LoVo (cell line): ENCODE measurements at places on chromosomes 2 and 18.
A peak's percentile ranks its signal among the peaks of the same experiment; 100 is the strongest.

GRCh38 chr18:76449111-76449453, 46.0 kb downstream of the ZNF516 start:
- DNase-seq, result no peak

DNA sequence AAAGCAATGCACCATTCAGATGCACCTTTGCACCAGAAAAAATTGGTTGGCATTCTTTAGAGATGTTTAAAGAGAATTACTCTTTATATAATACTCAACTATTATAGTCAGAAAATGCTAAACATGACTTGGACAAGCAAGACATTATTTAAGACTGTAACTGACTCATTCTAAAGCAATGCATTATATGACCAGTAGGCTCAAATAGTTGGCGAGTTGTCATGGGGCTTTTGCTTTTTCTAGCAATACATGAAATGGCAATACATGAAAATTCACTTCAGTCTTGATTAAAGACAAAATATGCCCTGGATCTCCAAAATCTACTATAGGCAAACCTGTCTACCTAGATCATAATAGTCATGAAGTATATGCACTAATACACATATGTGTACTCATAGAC, 216.9 kb upstream of the VWC2L start:
- DNase-seq, result no peak

- no peak for DNase-seq
These were observed 24.5 kb downstream of the SRBD1 start for GRCh38 chr2:45586600-45586999.

DNA sequence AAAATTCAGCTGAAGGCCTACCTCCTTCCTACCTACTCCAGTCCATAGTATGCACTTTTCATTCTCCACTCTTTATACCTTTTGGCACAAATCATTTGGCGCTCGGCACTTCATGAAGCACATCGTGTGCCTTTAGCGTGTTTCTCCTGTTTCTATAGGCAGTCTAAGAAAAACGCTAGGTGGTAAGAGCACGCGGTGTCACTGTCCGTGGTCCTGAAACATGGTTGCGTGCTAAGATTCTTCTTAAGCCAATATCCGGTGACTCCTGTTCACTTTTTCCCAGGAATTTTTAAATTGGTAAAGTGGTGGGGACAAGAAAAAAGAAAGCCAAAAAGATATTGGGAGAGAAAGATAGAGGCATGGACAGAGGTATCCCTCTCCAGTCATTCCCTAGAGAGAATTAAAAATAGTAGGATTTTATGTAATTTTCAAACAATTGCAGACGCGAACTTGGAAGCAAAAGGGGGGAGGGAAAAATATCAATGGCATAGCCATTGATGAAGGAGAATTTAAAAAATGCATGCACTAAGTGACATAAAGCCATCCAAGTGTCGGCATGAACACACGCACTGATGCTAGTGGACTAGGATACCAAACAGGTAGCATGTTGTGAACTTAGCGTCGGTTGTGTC, 1.4 kb upstream of the CTNNA2 start:
- DNase-seq, result peak; percentile 46

GRCh38 chr2:13581471-13581870, 864.7 kb downstream of the TRIB2 start:
- no peak for DNase-seq

DNA sequence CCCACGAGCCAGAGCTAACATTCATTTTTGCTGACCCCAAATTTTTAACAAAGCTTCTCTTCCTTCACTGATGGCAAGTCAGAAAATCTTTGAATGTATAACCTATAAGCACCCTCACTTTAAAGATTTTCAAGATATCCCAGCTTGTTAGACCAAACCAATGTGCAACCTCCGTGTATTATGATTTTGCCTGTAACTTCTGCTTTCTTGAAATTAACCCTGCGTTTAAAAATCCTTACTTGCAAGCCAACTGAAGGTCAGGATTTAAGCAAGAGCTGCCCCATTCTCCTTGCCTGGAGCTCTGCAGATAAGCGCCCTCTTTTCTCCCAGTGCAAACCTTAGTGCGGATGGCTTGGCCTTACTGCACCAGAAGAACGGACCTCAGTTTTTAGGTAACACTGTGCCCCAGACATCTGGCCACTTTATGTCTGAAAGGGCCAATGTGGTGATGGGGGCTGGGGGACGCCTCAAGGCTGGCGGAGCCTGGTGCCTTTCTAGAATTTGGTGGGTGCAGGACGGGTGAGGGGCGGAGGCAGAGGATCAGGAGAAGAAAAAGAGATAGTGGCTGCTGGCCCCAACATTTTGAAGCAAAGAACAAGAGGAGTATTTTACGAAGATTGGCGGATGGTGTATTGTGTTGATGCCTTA, 805 bp upstream of the TNFRSF11A start:
- DNase-seq, result no peak

DNA sequence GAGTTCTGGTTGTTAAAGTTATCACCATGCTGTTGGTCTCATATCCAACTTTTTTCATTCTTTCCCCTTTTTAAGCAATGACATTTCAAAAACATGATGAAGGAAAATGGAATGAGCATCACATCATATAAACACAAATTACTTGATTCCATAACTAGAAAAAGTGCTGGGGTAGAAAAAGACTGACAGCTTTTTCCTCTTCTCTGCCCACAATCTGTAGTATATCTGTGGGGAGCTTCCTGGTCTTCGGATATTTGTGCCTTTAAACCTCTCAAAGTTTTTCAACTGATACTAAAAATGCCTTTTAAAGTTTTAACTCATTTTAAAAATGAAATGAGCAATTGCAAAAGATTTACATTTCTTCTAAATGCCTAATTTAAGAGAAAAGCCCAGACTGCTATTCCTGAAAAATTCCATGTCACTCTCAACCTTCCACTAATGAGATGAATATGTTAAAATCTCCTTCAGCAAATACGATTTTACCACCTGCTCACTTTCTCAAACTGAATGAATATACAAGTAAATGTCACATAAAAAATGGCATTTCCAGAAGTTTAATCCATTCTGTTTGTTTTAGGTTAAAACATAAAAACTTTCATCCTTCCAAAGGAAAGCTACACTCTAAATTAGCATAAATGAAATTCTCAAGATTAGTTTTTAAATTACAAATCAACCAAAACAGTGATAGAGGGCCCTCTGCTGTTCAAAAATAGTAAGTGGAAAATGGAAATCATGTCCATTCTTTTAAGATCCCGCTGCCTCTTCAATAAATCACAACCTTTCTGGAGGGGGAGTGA, 2.1 kb downstream of the DNAH7 start:
- peak; percentile 22 for DNase-seq

DNA sequence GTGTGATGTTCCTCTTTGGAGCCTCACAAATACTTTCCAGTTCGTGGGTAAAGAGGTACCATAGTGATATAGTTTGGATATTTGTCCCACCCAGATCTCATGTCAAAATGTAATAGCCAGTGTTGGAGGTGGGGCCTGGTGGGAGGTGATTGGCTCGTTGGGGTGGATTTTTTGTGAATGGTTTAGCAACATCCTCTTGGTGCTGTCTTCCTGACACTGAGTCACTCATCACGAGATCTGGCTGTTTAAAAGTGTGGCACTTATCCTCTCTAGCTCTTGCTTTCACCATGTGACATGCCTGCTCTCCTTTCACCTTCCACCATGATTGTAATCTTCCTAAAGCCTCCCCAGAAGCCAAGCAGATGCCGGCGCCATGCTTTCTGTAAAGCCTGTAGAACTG, 3.0 kb upstream of the CCDC93 start:
- DNase-seq, result no peak

- DNase-seq, result no peak
These were observed 25.8 kb upstream of the SLC14A2 start for GRCh38 chr18:45589356-45590035.

DNA sequence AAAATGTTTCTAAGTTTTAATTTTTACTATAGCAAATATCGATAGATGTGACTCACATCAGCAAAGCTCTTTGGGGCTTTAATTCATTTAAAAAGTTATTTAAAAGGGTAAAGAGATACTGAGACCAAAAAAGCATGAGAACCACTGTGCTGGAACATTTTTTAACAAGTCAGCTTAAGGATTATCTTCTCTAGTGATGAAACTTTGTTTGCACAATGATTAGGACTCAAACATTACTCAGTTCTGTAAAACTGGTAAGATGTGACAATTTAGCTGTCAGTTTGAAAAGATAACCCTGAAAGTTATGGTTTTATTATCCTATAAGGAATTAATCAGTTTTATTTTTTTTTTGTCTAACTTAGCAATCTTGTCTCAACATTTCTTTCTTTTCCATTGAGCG, 301.4 kb downstream of the TSN start:
- DNase-seq, result no peak

DNA sequence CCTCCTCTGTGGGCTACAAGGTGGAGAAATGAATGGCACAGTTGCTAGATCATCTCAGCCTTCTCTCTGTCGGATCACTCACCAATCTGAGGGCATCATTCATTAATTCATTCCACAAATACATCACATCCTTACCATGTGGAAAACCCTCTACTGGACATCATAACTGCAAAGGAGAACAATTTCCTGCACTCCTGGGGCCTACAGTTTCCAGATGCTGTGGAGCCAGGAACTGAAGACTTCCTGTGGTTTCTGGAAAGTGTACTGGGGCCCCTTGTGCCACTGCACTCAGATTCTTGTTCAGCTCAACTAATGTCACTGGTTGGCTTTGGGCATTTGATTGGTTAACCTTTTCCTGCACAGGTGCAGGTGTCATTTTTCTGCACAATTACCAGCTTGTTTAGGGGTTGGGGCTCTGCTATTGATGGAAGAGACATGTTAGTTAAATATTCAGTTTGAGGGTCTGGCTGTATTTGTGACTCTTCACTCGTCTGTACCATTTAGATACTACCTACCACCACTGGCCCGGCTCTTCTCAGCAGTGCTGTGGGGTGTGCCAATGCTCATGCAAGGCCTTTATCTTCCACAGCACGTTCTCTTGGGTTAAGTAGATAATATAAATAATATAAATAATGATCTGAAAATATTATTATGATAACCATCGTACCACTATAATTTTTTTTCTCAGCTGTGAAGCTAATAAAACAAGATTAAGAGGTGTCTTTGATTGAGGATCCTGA, 427.3 kb downstream of the TSN start:
- no peak for DNase-seq
